ENCODE measurements at places on chromosomes 11 and 22.

GRCh38 chr22:46462726-46463371 lies 74.6 kb downstream of the CELSR1 start:
- DNase-seq = no peak

- no peak for DNase-seq
Observed at GRCh38 chr11:69575296-69576068, 65.5 kb upstream of the CCND1 start.

DNA sequence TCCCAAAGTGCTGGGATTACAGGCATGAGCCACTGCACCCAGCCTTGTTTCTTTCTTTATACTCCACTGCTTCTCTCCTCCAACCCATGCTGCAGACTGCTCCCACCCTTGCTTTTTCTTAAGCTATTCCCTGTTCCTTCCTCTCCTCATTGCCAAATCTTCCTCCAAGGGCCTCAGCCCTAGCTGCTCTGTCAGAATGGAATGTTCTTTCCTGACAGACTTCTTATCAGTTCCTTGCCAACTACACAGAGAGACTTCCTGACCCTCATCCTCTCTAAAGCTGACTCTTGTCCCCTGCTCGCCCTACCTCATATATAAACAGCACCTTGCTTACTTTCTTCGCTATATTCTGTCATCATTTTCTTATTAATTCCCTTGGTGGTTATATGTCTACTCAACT lies 16.9 kb upstream of the PIK3C2A start:
- no peak for DNase-seq

- no peak for DNase-seq
Observed at GRCh38 chr11:116614306-116615210, 158.2 kb downstream of the BUD13 start.

- no peak for DNase-seq
Observed at GRCh38 chr11:71406681-71407080, 41.5 kb downstream of the DHCR7 start.

DNA sequence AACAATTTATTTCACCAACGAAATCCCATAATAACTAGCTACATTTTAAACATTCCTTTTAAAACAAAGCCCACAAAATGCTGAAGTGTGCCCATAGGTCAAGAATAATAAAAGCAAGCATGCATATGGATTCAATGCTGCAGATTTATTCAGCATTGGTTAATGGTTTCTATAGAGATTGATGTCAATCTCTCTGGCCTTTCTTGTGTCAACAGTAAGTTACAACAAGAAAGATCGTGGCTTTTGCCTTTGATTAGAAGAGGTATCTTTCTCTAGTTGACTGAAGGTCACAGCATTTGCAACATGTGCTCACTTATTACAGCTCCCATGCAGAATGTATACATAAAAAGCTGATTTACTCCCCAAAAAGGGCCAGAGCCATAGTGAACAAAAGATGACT lies 1.4 kb upstream of the SOX6 start:
- DNase-seq = no peak

GRCh38 chr11:16902182-16902581 lies 112.0 kb downstream of the PLEKHA7 start:
- DNase-seq = no peak

- no peak for DNase-seq
Observed at GRCh38 chr11:63884196-63884932, 32.6 kb downstream of the RCOR2 start.

- DNase-seq = no peak
Observed at GRCh38 chr11:130574740-130575139, 126.3 kb downstream of the ADAMTS15 start.

- DNase-seq = no peak
Observed at GRCh38 chr22:45304971-45305370, 4.8 kb upstream of the FAM118A start.

- peak; percentile 26 for DNase-seq
Observed at GRCh38 chr22:39498368-39498767, 3.7 kb upstream of the MIEF1 start.

DNA sequence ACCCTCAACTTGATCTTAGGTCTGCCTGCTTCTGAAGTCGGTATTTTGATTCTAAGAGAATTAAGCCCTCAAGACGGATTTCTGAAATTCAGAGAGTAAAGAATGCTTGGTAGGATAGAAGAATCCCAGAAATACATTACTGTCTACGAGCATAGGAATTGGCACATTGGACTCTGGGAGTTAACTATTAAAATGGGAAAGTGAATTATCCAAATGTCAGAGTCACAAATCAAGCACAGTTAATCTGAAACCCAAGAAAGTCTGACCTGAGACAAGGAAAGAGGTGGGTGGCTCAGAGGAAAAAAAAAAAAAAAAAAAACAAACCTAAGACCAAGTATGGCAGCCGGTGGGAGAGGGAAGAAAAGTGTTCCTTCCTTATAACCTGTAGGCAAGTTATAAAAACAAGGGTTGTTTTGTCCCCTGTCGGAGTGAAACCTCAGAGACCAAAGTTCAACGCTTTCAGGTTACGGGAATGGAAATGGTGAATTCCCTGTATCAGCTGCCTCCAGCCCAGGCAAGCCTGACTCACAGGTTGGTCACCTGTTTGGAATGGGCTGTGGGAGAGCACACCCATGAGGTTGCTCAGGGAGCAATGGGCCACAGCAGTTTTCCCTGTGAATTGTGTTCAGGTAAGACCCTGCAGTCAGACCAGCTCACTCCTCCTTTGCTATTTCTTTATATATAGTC lies 139.0 kb downstream of the ETS1 start:
- no peak for DNase-seq

DNA sequence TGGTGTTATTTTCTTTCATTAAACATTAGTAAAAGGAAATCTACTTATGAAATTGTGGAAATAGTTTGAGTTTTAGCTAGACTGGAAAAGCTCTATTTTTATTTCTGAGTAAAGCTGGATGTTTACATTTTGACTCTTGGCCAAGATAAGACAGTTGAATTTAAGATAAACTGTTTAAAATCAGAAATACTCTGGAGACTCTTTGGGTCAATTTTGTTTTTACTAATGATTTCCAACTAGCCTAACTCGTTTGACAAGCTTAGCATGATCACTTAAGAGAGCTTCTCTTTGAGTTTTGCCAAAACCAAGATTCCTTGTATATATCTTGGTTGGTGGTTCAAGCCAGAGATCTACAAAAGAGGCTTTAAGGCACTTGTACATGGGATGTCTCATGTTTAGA lies 724.8 kb upstream of the LUZP2 start:
- DNase-seq = no peak

GRCh38 chr11:85182441-85183387 lies 444.4 kb downstream of the DLG2 start:
- DNase-seq = no peak

DNA sequence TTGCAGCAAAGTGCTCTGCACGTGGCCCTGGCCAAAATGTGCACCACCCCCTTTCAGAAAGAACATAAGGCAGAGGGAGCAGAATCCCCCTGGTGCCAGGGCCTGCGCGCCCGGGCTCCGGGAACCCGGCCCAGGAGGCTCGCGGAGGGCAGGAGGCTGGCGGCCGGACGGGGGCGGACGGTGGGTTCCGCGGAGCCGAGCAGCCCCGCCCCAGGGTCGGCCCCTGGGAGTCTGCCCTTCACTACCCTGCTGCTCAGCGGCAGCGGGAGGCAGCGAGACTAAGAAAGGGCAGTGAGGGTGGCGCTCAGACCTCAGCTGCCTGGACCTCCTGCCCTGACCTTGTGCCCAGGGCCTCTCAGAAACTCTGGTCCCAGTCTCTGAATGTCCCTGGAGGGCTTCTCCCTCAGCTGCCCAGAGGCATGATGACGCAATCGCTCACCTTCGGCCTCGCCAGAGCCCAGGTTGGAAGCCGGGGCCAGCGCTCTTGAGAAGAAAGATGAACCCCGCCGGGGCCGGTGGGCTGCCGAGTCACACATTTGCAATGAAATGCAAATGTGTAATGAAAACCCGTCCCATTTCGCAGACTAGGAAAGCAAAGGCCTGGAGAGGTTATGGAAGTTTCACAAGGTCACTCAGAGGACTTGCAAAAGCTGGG lies 1.1 kb upstream of the CLMP start:
- no peak for DNase-seq

GRCh38 chr11:1307163-1307870 lies 2.1 kb downstream of the TOLLIP start:
- no peak for DNase-seq

DNA sequence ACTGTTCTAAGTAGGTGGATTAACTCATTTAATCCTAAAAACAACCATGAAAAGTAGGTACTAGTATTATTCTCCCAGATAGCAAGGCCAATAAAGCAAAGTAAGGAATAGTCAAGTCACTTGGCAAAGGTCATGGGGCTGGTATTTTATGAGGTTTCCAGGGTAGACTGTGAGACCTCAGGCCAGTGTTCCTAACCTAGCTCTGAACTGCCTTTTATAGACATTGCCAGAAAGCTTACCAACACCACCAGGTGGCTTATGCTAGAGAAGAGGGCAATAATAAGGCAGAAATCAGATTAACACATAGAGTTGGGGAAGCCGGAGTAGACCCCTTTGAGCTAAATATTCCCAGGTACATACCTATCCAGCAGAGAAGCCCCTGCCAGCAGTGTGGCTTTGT lies 490.9 kb upstream of the TENM4 start:
- no peak for DNase-seq

DNA sequence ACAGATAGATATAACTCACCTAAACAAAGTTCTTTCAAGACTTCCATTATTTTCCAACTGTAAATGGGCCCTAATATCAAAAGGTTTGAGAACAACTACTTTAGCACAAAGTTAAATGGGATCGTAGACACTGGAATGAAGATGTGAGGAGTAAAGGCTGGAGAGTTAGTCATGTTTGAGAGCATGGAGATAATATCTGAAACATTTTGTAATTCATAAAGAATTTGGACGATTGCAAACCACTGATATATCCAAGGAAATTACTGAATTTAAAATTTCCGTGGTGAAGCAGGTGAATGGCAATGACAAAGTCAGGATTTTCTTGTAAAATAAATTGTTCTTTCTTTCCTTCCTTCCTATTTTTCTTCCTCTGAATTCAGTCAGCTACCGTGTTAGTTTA lies 564.9 kb downstream of the CNTN5 start:
- no peak for DNase-seq

DNA sequence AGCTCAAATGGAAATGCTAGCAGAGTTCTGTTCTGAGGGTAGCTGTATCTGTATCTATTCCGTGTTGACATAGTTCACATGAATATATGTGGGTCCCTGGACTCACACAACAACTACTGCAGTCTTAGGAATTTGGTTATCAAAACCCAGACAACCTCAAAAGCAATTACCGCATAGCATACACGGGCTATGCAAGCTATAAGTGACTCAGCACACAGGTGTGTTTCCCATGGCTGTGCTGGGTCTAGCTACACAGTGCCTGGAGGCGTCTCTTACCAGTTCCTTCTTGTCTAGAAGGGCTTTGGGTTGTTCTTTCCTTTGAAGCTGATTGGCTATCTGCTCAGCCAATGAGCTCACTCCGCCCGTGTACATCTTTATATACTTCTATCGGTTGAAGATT lies 98.2 kb upstream of the BID start:
- DNase-seq = no peak

GRCh38 chr11:18791969-18792628 lies 501 bp upstream of the PTPN5 start:
- DNase-seq = no peak

DNA sequence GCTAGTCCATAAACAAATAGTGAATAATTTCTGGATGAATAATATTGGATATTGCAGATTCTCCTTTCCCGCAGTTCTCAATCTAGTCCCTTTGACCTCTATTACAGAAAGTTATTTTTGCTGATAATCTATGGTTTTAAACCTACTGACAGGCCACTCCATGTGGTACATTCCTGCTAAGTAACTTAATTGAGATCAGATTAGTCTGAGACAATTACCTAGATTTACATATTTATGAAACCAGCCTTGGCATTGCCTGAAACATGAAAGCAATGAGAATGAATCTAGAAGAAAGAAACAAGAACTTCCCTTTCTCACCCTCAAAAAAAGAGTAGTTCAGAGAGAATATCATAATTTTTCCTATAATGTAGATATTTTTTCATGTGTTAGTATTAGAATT lies 964.2 kb downstream of the JRKL start:
- no peak for DNase-seq

- DNase-seq = no peak
Observed at GRCh38 chr22:23083315-23084021, 13.1 kb downstream of the GNAZ start.

DNA sequence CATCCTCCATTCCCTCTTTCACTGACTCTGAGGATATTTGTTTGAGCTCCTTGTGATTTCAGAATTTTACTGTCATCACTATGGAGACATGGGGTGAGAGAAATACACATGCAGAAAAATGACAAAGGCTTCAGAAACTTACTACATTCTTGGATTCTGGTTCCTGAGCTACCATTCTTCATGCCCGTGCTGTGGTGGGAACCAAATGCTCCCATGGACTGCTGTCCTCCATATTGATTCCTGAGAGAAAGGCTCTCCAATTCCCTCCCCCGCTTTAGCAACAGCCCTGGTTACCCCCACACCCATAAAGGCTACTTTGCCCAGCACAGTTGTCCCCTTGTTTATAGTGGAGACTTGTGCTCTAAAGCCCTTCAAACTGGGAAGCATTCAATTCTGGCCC lies 195.4 kb downstream of the RRAS2 start:
- DNase-seq = no peak

GRCh38 chr22:31439808-31440207 lies 40.4 kb downstream of the DRG1 start:
- no peak for DNase-seq

DNA sequence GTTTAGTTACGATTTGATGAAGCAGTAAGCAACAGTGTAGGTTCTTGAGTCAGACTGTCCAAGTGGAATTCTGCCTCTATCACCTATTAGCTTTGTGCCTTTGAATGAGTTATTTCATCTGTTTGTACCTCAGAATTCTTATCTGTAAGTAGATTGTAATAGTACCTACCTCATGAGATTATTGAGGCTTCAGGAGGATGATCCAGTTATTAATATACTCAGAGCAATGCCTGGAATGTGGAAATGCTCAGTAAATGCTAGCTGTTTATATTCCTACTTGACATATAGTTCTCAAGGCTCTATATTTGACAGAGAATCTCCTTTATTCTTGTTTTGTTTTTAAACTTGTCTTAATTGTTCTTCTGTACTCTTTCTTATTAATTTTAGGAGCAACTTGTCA lies 70.1 kb downstream of the SFI1 start:
- no peak for DNase-seq

GRCh38 chr11:123719452-123719851 lies 22.0 kb downstream of the ZNF202 start:
- DNase-seq = no peak

DNA sequence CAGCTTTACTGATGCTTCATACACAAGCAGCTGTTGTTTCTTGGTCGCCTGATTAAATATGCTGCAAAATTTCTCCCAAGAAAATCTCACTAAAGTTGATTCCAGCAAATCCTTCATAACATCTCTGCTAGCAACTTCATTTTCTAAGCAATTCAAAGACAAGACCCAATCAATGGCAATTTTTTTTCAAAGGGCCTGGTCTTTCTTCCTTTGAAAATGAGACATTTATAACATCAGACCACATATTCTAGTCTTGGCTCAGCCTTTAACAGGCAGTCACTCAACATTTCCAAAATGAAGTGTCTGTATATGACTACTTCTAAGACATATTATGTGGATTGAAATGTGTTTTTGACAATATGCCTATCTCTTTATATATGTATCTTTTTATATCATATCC lies 702.6 kb downstream of the KCNA4 start:
- no peak for DNase-seq

- no peak for DNase-seq
Observed at GRCh38 chr22:27844256-27844655, 42.7 kb upstream of the MN1 start.
